AG08396 (cell line): ENCODE measurements at places on chromosomes 12 and 14.

- no peak for DNase-seq
Measured at GRCh38 chr12:67320614-67321295, 51.6 kb downstream of the CAND1 start.

GRCh38 chr12:3311027-3311402, 180.0 kb upstream of the PRMT8 start:
- DNase-seq = no peak

GRCh38 chr14:92322516-92322915, 449 bp upstream of the SLC24A4 start:
- DNase-seq = no peak

DNA sequence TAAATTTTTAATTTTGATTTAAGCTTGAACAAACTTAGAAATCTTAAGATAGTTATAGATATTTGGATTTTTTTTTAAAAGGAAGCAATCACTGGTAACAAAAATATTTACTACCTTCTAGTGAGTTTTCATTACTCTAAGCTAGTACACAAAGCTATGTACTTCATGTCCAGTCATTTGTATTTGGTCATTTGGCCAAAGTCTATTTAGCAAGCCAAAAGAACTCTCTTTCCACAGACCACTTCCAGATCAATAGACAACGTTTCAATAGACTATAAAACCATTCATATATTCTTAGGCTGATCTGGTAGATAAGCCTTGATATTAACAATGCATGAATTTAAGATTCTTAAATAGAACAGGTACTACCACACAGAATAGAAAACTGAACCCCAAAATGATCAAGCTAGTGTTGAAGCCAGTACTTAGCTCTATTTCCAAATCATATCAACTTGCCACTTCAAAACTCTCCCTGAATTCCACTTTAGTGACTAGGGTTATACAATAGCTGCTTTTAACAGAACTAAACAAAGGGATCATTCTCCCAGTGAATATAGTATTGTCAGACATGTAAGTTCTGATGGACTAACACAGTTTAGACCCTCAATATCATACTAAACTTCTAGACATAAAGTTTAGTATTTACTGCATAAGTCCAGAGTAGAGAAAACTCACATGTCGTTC, 21.7 kb downstream of the CAPRIN2 start:
- no peak for DNase-seq

GRCh38 chr12:82682851-82683261, 3.9 kb upstream of the TMTC2 start:
- no peak for DNase-seq

DNA sequence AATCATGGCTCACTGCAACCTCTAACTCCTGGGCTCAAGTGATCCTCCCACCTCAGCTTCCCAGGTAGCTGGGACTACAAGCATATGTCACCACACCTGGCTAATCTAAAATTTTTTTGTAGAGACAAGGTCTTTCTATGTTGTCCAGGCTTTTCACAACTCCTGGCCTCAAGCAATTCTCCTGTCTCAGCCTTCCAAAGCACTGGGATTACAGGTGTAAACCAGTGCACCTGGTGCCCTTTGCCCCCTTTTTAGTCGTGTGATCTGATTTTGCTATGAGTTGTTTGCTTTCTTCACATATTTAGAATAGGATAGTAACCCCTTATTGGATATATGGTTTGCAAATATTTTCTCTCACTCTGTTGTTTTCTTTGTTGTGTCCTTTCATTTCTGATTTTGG, 1.7 kb upstream of the RAD52 start:
- no peak for DNase-seq

DNA sequence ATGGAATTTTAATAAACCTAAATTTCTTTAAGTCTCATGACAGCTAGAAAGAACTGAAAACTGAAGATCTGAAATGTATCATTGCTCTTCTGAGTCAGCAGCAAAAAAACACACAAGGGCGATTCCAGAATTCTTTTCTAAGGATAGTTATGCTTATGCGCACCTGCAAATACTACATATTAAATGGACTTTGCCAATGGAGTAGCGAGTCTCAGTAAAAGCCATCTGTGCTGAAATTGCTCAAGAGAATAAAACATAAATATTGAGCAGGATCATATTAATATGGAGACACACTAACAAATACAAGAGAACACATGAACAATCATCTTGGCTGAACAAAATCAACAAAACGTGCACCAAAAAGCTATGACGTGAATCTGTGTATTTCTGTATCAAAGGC, 73.7 kb downstream of the CPNE8 start:
- no peak for DNase-seq

DNA sequence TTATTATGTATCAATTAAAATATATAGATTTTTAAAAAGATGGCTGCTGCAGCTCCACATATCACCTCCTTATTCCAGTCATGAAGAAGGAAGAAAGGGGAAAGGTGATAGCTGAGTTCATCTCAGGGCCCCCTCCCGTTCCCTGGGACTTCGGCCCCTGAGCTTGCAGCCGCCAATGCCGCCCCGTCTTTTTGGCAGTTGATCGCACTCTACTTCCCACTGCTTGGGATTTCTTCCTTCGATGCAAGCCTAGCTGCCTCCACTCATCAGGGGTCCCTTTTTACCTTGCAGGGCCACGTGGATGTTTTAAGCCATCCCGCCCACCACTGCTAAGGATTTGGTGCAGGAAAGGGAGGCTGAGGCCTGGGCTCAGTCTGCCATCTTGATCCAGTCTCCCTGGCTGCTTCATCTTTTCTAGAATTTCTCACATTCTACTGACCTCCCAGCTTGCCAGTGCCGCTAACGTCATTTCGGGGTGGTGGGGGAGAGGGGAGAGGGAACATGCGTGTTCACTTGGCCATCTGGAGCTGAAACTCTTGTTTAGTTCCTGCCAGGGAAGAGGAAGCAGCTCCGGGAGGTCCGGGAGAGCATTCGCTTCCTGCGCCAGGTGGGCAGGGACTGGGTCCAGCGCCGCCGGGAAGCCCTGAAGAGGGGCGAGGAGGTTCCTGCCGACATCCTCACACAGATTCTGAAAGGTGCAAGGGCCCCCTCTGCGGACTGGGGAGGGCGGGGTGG, 31.3 kb downstream of the CYP46A1 start:
- no peak for DNase-seq

GRCh38 chr14:50320283-50320682, 8.2 kb downstream of the DMAC2L start:
- peak; percentile 60 for DNase-seq

DNA sequence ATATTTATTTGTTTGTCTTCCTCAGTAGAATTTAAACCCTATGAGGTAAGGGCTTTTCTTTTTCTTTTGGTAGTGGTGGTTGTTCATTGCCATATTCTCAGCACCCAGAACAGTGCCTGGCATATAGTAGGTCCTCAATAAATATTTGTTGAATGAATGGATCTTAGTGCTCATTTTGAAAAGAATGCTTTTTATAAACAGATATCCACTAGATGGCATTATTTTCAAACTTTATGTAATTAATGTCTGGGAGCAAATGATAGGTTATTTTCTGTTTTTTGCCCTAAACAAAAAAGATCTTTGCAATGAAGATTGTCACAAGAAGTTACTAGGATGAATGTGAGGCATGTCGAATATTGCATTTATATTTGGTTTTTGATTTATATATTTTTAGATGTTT, 64.1 kb downstream of the RAD51B start:
- DNase-seq = no peak

GRCh38 chr14:60161196-60162107, 3.7 kb downstream of the DHRS7 start:
- no peak for DNase-seq

- no peak for DNase-seq
Measured at GRCh38 chr12:11071414-11071813, 9.3 kb upstream of the TAS2R46 start.

DNA sequence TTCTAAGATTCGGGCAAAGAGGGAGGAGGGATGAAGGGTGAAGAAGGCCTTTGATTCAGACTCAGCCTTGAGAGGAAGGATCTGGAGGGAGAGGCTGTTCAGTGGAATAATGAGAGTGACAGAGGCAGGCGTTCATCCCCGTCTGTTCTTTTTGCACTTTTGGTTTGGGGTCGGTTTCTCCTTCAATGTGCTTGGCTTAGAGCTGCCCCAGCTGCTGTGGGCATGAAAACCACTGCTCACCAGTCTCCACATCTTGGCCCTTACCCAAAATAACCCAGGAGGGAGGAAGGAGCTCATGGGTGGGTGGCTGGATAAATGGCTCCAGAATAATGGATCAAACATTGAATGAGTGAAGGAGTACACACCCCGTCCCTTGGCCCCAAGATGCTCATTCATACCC, 261.7 kb upstream of the FKBP4 start:
- no peak for DNase-seq

GRCh38 chr12:79690638-79691510, at the start of gene PAWR:
TSS of gene PAWR (minus strand) at chr12:79690964. CDS start at chr12:79690244, 720 bp downstream.
- DNase-seq = peak; percentile 74

GRCh38 chr14:103057028-103057371, 349 bp downstream of the CDC42BPB start:
- DNase-seq = no peak

DNA sequence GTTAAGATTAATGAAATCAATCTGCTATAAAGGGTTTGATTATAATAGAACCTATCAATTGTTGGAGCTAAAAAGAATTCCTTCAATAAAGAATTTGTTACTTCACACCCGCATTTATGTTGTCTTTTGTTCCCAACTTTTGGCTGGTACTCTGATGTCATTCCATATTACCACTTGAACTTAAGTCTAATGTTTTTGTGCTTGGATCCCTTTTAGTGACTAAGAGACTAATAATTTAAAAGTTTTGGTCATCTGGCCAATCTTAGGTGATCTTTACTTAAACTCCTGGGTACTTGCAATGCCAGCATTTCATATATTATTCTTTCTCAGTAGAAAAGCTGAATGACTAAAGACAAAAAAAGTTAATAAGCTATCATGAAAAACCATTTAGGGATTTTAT, 113.0 kb downstream of the TMEM30B start:
- DNase-seq = no peak

GRCh38 chr14:64200170-64200569, 94.0 kb downstream of the ESR2 start:
- no peak for DNase-seq

DNA sequence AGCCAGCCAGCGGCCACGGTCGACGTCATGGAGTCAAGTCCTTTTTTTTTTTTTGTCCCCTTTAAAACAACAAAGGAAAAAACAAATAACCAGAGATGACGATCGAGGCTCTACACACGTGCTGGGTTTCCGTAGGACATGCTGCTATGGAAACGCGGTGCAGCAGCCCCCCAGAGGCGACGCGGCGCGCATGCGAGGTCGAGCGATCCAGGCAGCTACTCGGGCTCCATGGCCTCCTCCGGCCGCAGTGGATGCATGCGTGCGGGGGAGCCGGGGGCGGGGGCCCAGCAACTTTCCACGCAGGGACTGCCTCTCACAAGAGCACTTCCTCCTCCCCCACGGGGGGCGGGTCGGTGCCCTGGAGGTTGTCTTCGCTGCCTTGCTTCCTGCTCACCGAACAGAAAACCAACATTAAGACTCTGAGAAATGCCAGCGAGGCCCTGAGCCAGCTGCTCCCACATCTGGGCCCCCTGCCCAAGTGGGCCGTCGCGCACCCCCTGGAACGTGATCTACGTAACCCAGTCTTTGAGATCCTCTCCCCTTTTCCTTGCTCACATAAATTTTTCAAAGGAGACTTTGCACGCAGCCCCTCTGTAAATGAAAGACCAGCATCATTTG, 30.7 kb downstream of the P2RX4 start:
- peak; percentile 72 for DNase-seq

DNA sequence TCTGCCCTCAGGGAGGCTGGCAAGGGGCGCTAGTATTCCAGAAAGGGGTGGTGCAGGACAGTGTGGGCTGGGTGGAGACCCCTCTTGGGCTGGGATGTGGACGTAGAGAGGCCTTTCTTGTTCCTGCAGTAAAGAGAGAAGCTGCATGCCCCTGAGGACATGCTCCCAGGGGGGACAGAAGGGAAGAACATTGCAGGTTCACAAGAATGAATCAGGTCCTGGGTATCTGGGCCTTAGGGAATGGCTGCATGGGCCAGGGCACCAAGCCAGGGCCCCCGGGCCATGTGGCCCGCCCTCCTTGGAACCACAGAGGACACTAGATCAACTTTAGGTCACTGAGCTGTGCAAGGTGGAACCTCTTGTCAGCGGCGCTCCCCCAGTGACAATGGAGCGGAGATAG, 51.8 kb downstream of the ZNF664 start:
- no peak for DNase-seq

DNA sequence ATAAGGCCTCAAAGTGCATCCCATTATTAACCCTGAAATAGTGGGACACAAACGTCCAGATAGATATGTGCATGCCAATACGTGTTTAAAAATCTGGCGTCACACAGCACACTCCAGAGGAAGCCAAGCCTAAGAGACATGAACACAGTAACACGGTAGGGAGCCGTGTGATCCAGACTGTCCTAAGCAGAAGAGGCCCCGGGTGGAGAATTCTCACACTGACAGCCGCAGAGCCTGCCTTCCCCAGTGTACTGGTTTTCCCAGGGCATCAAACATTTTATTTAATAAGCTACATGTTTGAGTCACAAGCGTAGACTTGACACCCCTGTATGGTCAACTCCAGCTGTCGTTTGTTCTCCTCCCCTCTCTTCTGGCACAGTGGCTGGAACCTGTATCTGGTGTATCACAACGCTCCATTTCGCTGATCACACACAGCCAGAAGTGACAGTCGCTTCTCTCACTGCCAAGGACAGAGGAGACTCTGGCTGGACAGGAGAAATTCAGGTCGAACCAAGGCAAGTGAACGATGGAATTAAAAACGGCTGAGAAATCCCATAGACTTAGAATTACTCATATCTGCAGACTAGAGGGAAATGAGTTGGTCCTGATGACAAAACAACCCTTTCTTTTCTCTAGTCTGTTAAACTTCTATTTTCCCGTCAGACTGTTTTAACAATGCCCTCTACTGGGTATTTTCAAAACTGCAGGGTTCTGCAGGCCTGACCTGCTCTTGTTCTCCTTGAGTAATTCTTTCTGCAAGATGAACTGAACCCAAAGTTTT, 359.9 kb downstream of the RGS6 start:
- peak; percentile 55 for DNase-seq

GRCh38 chr14:50045039-50045711, 71.2 kb downstream of the VCPKMT start:
- peak; percentile 74 for DNase-seq

DNA sequence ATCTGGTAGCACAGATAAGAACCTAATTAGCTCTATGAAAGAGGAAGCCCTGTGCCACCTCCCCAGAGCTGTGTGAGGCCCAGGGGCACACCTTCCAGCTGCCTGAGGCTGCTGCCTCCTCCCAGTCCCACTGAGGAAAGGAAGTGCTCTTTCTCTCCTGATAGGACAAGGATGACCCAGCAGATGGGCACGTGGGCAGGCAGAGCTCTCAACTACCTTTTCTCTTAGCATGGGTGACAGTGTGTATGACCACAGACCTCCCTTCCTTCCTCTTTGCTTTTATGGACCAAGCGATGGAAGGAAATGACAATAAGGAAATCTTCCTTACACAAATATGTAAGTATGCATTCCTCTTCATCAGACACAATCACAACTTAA, 127.6 kb upstream of the AMIGO2 start:
- DNase-seq = no peak

GRCh38 chr12:18382236-18382885, 121.0 kb downstream of the PIK3C2G start:
- no peak for DNase-seq

DNA sequence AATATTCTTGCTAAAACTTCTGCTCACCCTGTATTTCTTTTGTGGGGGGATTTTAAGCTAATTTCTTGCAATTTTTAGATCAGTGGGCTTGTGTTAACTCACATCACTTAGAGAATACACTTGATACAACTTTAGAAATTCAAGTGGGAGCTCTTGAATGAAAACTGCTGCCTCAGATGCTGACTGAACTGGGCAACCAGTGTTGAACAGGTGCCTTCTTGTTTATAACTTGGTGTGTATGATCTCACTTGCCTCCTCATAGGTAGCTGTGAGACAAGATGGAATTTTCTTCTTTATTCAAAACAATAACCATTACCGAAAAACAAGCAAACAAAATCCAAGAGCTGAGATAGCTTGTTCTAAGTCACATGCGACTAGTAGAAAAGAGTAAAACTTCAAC, 63.5 kb downstream of the FGD4 start:
- DNase-seq = no peak
